Neural crest cell (in vitro differentiated cells): ENCODE measurements at places on chromosomes 4 and X. TPM values are rescaled to one million over a fixed set of nuclear protein-coding genes. Genes with fewer than 3 reads are reported as not detected.

GRCh38 chr4:73413294-73413755 lies 9.2 kb downstream of the ALB start:
- DNase-seq = no peak

- DNase-seq = no peak
Observed at GRCh38 chr4:24877868-24878635, 34.8 kb downstream of the CCDC149 start.

GRCh38 chr4:5568336-5568735 lies 140.0 kb downstream of the EVC2 start:
- DNase-seq = no peak

GRCh38 chrX:10568428-10568827 lies 52.0 kb downstream of the MID1 start:
- DNase-seq = no peak

- DNase-seq = no peak
Observed at GRCh38 chr4:170386971-170387370, 297.2 kb upstream of the AADAT start.

- DNase-seq = no peak
Observed at GRCh38 chrX:115689931-115690330, 129.0 kb downstream of the PLS3 start.

DNA sequence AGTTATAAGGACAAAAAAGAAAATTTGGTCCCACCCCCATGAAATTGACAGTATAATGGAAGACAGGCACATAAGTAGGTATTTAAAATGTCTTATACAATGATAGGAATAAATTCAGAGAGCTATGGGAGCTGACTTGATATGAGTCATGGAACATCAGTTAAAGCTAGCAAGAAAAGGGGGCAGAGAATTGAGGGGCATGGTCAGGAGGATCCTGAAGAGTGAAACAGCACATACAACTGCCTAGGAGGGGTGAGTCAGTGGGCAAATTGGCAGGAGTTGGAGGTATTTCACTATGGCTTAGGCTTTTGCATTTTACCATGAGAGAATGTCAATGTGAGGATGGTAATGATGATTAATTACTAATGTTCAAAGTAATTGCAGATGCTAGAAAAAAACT lies 95.4 kb upstream of the BANK1 start:
- no peak for DNase-seq

DNA sequence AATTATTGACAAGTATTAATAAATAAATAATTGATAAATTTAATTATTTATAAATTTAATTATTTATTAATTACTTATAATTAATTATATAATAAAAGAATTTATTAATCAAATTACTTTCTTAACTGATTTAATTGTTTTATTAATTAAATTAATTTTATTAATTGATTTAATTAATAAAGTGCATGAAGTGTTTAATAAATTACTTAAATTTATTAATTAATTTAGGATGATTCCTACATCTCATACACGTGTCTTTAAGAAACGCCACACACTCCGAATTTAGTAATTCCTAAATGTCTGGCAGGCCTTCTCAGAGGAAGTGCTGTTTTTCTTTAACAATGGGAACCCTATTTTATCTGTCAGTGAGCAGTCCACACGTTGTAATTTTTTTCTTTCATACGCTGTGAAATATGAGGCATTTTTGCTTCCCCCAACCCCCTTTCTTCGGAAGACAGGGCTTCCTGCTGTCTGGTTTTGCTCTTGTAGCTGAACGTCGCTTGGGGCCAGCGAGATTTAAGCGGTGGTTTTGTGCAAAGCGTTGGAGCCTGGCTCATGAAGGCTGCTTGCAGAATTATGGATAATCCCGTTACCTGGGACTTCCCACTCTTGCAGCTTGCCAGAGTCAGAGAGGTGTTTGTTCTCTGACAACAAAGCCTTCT lies 46.8 kb downstream of the CRLF2 start:
- no peak for DNase-seq

DNA sequence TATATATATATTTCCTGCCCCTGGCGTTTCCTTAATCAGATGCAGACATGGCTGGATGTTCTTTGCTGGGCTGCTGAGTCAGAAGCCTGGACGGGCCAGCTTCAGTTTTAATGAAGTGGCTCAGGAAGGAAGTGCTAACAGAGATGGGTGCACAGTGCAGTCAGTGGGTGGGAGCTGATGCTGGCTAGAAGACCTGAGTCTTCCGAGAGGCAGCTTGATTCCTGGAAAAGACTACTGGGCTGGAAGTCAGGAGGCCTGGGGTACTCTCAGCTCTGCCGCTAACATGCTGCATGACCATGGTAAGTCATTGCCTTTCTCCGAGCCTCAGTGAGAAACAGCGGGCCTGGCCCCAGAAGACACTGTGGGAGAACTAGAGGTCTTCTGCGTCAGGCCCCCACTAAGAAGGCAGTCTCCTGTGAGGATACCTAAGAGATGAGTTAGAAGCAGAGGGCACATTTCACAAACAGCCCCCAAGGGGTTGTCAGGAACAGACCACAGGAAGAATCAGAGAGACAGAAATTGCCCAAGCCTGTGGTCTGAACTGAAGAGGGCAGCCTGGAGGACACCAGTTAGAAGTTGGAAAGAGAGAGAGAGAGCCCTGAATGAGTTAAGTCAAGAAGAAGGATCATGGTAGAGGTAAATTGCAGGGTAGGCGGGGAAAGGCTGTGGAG lies 8.3 kb upstream of the CD40LG start:
- DNase-seq = no peak

DNA sequence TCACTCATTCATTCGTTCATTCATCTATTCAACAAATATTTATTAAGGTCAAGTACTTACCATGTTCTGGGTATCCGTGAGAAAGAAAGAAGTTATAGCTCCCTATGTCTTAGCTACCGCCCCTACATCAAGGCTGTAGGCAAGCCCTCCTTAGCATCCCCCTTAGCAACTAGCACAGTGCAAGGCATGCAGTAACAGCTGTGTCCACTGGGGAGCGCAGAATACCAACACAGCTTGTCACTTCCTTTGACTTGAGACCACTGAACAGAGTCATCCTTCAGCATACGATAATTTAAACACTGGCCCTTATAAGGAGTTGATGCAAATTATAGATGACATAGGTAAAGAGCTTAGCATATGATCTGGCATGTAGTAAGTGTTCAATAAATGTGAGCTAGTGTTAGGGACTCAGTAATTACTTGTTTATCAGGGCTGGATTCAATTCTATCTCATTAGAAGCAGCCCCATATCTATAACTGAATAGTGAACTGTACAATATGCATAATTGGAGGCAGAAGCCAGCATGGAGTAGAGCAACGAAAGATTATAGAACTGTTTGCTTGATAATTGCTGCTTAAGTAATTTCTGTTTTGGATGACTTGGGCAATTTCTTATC lies 8.7 kb downstream of the KIAA1210 start:
- DNase-seq = peak; percentile 54

DNA sequence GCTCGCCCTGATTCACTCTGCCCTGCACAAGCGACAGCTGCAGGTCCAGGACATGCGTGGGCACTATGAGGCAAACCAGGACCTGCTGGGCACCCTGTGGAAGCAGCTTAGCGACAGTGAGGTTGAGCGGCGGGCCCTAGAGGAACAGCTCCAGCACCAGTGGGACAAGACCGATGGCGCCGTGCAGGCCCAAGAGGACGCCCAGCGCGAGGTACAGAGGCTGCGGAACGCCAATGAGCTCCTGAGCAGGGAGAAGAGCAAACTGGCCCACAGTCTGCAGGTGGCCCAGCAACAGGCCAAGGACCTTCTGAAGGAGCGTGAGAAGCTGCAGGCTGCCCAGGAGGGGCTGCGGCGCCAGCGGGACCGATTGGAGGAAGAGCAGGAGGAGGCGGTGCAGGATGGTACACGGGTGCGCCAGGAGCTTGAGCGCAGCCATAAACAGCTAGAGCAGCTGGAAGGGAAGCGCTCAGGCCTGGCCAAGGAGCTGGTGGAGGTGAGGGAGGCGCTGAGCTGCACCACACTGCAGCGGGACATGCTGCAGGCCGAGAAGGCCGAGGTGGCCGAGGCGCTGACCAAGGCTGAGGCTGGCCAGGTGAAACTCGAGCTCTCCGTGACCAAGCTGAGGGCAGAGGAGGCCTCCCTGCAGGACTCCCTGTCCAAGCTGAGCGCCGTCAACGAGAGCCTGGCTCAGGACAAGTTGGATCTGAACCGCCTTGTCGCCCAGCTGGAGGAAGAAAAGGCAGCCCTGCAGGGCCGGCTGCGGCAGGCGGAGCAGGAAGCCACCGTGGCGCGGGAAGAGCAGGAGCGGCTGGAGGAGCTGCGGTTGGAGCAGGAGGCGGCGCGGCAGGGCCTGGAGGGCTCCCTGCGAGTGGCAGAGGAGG lies 12.8 kb downstream of the SMIM10L2A start:
- DNase-seq = no peak

GRCh38 chr4:139950568-139950967 lies 203.4 kb downstream of the MAML3 start:
- DNase-seq = no peak

DNA sequence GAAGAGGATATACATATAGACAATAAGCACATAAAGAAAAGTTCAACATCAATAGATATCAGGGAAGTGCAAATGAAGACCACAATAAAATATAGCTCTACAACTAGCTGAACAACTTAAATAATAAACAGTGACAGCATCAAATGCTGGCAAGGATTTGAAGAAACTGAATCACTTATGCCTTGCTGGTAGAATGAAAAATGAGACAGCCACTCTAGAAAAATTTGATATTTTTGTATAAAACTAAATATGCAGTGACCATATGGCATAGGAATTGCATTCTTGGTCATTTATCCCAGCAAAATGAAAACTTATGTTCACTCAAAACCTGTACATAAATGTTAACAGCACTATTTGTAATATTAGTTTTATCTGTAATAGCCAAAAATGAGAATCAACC lies 1102.0 kb downstream of the C4orf33 start:
- DNase-seq = no peak

DNA sequence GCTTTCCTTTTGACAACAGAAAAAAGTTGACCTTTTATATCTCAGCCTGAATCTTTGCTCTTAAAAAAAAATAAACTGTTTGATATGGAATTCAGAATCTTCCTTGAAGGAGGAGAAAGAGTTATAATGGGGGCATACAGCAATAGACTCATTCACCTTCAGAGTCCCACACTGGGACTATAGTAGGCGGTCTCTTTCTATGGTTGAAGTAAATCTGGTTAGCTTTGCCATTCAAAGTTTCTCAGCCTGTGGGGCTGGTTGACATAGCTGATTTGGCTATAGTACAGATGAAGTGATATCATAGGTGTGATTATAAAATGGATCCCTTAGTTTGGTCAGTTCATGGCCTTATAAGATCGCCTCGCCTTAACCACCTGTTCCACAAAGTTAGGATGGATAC lies 156.2 kb downstream of the SH2D1A start:
- DNase-seq = no peak

DNA sequence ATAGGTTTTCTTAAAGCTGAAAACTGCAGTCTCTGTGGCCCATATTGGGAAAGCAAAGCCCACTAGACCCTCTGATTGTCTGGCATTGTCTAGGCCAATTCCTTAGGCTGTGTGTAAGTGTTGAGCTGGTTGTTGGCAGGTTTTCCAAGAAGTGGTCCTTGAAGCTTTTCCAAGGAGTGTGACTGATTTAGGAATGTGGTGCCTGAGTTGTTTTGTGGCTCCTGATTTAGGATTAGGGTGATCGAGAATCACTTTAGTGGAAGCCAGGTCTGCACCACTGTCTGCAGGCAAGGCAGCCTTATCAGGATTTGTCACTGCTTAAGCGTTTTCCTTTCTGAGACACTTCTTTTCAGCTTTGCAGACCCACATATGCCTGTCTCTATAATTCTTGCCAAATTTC lies 339.0 kb upstream of the DDX53 start:
- DNase-seq = no peak

GRCh38 chr4:139333046-139333445 lies 30.8 kb upstream of the NDUFC1 start:
- DNase-seq = no peak

GRCh38 chr4:85153221-85153620 lies 186.7 kb upstream of the WDFY3 start:
- no peak for DNase-seq

DNA sequence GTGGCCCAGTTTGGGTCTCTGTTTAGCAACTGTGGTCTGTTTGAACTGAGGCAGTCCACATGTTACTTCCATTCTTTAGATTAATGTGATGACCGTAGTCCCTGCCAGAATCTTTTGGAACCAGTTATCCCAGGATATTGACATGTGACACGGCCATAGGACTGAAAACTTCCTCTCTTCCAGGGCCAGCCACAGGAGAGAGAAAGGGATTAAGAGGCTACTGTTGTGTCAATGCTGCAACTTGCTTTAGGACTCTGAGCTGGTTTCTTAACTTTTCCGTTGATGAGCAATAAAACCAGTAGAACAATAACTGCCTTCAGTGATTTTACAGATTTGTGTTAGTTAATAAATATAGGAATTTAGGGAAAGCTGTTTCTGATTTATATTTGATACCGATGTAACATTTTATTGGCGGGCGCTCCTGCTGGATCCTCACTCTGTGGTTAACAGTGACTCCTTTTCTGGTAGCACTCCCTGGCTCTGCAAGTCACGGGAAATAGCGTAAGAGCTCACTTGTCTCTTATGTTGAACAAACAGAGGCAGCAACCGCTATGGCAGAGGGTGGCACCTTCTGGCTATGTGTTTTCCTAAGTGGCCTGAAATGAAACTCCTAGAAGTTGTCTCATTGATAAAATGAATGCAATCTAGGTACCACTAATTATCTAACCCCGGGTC lies 2.5 kb downstream of the TENM3 start:
- DNase-seq = no peak

DNA sequence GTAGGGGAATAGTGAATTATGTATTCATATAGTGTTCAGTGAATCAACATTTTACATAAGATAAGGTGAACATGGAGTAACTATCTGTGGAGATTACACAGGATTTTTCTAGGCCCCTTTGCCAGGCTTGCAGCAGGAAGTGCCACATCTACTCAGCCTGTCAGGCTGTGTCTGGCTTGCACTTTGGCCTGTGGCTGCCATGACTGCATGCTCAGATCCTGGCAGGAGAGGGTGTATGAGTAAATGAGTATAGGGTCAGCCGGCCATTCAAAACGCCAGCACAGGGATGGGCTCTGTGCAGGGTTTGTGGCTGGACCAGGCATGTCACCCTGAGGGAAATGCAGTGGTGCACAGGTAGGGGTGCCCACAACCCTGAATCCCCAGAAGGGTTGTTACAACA lies 51.9 kb downstream of the UBQLN2 start:
- DNase-seq = no peak

DNA sequence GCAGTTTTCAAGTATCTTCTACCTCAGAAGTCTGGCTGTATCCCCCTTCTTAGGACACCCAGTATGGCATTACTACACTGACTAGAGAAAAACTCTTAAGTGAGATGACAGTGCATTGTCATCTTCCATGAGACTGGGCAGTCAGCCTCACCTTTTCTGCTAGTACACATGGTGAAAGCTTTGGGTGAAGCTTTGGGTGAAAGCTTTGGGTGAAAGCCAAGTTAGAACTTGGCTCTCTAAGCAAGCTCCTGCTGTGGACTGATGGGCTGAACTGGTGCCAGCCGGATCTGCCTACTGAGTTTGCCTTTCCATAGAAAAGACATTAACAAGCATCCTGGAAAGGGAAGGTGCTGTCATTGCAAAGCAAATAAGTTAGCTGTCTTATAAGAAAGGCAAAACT lies 8.8 kb downstream of the EPHA5 start:
- DNase-seq = no peak

Gene EVC
- 24.4 and 26.1 TPM in 2 replicates for total RNA-seq

Gene DSPP
- not detected in 2 replicates for total RNA-seq

Gene SPP1
- 14.2 and 23.5 TPM in 2 replicates for total RNA-seq

Gene EDNRA
- 5.8 and 6.9 TPM in 2 replicates for total RNA-seq

Gene NUDT10
- 17.7 and 18.3 TPM in 2 replicates for total RNA-seq
